NCI-H1930 (cell line): ENCODE measurements at places on chromosomes 1 and 21.

GRCh38 chr1:119159966-119160365 is 19.5 kb upstream of the WARS2 start:
- no peak for DNase-seq

GRCh38 chr21:45220071-45220481 is 67.6 kb downstream of the POFUT2 start:
- no peak for DNase-seq

DNA sequence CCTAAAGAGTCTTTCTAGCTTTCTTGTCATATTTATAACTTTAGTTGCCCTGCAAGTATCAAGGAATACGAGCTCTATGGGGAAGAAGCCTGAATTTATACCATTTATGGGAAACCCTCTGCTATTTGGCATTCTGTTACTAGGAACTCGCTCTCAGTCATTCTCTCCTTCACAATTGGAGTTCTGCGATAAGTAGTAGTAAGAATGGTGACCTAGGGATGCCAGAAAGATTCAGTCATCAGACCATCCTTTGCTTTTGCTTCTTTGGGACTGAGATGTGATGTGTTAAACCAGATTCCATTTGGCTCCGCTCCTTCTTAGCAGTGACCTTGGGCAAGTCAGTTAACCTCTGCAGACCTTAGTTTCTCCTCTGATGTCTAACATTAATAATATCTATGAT is 256.5 kb downstream of the FGGY start:
- DNase-seq, result no peak

DNA sequence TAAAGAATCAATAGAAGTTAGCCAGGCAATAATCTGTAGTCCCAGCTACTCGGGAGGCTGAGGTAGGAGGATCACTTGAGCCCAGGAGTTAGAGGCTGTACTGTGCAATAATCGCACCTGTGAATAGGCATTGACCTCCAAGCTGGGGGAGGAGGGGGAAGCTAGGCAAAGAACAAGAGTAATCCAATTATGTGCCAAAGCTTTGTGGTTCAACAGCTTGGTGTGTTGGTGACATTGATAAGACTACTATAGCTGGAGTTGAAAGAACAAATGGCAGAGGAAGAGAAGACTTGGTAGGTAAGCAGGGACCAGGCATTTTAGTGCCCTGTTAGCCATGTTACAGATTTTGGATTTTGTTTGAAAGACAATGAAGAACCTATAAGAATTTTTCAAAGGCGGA is 2.1 kb upstream of the TMCO2 start:
- no peak for DNase-seq

GRCh38 chr1:81505831-81506230 is 294.9 kb upstream of the ADGRL2 start:
- no peak for DNase-seq

DNA sequence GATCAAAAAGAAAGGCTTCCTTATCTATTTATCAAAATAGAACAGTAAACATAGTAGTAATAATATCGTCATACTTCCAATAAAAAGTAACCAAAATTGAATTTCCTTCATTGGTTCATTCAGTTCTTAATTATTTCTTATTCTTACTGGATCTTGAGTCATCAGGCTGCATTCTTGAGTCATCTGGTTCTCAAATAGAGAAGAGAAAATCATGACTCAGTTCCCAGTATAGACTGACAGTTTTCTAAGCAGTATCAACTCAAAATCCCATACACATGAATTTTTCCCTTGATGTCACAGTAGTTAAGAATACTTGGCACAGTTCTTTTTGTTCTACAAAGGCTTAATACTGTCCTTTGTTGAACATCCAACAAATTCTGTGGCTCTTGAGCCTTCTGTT is 626.9 kb upstream of the ADGRL4 start:
- DNase-seq, result no peak

- DNase-seq, result no peak
These were observed 41.7 kb downstream of the UMODL1 start for GRCh38 chr21:42112857-42113256.

- no peak for DNase-seq
These were observed 55.9 kb upstream of the ATP5PO start for GRCh38 chr21:33971492-33972013.

DNA sequence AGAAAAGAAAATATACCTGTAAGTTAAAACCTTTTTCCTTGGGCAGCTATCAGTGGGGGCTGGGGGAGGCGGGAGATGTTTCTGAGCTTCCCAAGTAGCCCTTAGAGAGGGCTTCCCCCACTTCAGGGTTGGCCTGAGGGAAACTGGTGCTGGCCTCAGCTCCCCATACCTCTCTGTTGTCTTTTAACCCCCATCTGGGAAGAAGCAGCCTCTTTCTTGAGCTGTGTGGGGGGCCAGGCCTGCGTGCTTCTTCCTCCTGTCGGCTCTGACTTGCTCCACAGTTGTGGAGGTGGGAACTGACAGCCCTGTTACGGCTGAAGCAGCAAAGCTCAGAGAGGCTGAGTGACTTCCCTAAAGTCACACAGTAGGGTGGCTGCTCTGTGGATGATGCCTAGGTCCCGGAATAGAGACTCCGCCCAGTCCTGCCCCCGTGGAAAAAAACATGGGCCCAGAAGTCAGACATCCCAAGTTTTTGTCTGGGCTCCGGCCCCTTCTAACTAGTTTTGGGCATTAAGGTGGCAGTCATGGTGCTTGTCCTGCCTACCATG is 55.2 kb downstream of the ATP5PO start:
- DNase-seq, result no peak

DNA sequence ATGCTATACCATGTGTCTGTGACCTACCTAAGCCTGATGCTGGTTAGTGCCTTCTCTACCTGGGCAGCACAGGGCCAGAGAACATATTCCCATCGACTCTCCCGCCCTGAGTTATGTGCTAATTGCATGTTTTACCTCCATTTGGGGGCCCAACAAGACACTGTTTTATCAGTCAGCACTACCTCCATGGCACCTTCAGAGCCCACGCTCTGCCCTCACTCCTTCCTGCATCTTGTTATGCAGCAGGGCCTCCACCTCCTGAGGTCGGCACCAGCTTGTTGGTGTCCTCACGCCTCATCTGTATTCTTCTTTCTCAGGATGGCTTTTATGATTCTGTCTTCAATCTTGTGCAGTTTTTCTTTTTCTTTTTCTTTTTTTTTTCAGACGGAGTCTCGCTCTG is 11.9 kb downstream of the WNT9A start:
- DNase-seq, result no peak

GRCh38 chr21:37711286-37711829 is 204.9 kb downstream of the KCNJ6 start:
- no peak for DNase-seq

- DNase-seq, result peak; percentile 27
These were observed 3.3 kb upstream of the DENND2D start for GRCh38 chr1:111203681-111204200.

DNA sequence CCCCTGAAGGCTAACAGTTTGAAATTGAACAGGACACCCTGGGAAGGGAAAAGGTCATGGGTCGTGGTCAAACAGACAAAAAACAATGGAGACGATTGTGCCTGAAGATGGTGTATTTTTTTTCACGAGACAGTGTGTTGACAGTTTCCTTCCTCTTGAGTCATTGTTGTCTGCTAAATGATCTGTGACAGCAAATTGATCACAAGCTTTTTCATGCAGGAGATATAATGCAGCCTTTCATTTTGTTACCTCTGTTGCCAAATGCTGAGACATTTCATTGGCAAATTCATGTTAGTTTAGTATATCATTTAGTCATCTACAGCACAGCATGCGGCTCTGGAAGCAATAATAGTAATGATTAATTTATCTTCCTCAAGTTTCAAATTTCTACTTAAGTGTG is 27.7 kb downstream of the UBE2U start:
- DNase-seq, result no peak

DNA sequence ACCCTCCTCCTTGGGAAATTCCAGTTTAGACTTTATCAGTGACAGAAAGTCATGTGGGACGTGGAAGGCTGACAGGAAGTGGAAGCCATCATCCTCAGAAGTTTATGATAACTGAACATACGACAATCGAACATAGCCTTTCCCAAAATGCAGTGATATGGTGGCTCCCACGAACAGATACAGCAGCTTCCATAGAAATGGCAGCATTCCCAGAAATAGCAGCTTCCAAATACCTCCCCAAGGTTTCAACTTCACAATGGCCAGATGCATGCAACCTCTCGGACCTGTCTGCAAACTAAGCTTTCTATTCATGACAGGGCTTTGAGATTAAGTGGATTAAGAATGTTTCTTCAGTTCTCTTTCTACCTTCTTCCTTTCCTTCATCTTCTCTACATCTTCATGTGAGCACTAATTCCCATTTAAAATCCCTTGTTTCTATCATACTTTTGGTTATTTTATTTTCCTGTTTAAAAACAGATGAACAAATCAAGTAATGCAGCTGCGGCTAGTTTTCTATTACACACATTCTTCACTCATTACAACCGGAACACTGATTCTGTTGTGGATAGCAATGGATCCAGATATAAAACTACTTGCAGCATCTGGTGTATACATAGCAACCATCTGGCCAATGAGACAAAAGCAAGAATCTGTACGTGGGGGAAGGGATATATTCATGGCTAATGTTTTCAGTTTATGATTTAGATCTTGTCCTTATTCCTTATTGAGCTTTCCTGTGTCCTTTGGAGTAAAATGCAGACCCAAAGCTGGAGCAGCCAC is 304.8 kb downstream of the BRINP3 start:
- DNase-seq, result no peak

GRCh38 chr1:247913786-247914185 is 6.3 kb upstream of the OR2T8 start:
- DNase-seq, result peak; percentile 39

GRCh38 chr21:35423709-35424108 is 374.6 kb upstream of the RUNX1 start:
- DNase-seq, result no peak

- DNase-seq, result no peak
These were observed 40.1 kb downstream of the SLC2A7 start for GRCh38 chr1:8985915-8986813.

DNA sequence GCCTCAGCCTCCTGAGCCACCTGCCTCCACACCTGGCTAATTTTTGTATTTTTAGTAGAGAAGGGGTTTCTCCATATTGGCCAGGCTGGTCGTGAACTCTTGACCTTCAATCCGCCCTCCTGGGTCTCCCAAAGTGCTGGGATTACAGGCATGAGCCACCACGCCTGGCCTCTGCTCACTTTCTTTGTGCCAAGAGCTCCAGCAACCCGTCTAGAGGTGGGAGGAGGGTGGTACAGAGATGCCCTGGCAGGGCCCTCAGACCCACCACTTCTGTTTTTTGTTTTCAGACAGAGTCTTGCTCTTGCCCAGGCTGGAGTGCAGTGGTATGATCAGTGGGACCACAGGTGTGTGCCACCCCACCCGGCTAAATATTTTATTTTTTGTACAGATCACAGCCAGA is 6.9 kb upstream of the SYNC start:
- no peak for DNase-seq

GRCh38 chr21:36889401-36889800 is 77.1 kb downstream of the HLCS start:
- DNase-seq, result no peak

DNA sequence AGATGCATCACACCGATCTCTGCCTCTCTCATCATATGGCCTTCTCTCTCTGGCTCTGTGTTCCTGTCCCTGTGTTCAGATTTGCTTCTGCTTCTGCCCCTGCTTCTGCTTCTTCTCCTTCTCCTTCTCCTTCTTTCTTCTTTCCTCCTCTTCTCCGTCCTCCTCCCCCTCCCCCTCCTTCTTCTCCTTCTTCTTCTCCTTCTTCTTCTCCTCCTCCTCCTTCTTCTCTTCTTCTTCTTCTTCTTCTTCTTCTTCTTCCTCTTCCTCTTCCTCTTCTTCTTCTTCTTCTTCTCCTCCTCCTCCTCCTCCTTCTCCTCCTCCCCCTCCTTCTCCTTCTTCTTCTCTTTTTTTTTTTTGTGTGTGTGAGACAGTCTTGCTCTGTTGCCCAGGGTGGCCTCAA is 139.9 kb upstream of the KLHDC7A start:
- no peak for DNase-seq

- no peak for DNase-seq
These were observed 15.3 kb downstream of the ACOT7 start for GRCh38 chr1:6378096-6378746.

DNA sequence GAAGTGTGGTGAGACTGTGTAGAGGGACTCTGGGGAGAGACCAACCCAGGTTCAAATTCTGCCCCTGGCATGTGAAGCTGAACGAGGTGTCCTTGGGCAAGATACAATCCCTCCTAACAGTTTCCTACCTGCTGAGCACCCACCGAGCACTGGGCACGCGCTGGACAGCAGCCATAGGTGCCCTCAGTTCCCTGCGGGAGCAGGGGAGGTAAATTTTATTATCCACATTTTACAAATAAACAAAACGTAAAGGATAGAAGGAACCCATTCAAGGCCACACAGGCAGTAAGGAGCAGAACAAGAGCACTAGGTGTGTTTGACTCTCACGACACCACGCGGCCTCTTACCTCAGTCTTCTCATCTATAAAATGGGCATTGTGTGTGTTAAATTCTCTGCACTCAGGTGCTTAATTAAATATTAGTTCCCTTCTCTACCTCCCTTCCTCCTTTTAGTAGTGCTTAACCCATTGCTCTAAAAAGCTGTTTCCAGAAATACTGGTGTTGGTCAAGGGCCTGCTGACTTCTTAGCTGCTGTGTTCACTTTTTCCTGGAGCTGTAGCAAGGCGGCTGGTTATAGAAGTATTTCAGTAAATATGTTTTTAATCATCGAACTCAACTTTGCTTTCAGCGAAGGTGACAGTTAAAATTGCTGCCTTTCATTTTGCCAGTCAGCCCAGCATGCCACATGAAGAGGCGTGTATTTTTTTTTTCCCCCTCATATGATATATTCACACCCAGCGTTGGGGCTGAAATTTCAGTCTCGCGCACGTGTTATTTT is 41.6 kb downstream of the PGBD5 start:
- DNase-seq, result no peak

GRCh38 chr1:206734499-206735142 is 36.0 kb upstream of the IL19 start:
- DNase-seq, result no peak

- DNase-seq, result no peak
These were observed 78.9 kb downstream of the DNM3 start for GRCh38 chr1:171919891-171920887.

DNA sequence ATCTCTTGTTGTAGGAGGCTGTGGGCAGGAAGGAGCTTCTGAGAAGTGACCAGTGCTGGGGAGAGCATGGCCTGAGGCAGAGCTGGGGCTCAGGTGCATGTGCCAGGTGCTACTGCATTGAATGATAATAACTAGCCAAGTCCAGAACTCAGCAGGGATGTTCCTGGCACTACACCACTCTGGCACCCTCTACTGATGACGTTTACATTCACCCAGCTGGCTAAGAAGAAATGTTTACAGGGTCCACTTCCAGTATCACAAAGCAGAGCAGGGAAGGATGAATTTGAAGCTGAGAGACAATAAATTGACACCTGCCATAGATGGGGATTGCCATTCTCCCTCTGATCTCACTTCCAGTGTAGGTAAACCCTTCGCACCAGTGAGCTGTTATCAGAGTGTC is 411.8 kb downstream of the SETD4 start:
- DNase-seq, result no peak

- no peak for DNase-seq
These were observed 81.1 kb downstream of the NTPCR start for GRCh38 chr1:233031521-233031920.

DNA sequence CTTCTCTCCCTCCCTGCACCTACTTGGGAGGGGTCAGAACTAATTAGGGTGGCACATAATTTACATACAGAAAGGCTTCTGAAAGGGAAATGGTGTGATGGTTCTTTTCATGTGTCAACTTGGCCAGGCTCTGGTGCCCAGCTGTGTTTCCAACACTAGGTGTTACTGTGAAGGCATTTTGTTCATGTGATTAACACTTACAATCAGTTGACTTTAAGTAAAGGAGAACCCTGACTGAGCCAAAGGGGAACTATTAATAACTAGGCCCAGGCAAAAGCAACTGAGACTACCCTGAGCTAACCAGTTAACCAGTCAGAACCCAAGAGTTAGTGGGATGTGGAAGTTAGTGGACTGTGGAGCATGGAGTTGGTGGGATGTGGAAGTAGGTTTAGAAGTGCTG is 114.9 kb downstream of the SEC16B start:
- no peak for DNase-seq
